ENCODE measurements at places on chromosomes 6 and 20.
A peak's percentile ranks its signal among the peaks of the same experiment; 100 is the strongest.

GRCh38 chr6:159645640-159646039, 47.4 kb downstream of the SOD2 start:
- no peak for DNase-seq

- DNase-seq, result no peak
Observed at GRCh38 chr6:138349891-138350290, 27.8 kb upstream of the SMIM28 start.

- no peak for DNase-seq
Observed at GRCh38 chr6:24982231-24982630, 46.5 kb upstream of the RIPOR2 start.

DNA sequence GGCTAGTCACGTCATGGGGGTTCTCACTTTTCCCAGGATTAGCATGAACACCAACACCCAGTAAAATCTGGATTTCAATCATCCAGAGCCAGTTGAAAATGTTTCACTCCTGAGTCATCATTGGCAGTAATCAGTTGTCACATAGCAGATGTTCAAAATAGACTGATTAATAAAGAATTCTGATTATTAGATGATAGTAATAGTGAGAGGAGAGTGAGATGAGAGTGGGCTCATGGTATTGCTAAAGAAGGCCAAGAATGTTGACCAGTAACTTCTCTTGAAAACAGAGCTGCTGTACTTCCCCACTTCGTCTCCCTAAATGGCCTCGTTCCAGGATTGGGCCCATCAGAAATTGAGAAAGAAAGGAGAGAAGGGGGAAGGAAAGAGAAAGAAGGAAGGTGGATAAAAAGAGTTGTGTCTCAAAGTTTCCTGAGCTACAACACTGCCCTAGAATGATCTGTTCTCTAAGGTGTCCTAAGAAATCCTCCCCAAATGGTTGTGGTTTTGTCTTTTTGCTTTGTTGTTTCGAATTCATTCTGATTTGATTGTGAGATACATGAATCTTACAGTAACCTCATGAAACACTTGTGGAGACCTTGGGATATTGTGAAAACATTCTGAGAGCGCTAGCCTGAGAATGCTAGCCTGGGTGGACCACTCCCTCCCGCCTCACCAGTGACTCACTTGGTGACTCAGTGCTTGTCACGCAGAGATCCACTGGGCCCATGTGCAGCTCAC, 502.2 kb upstream of the JARID2 start:
- no peak for DNase-seq

DNA sequence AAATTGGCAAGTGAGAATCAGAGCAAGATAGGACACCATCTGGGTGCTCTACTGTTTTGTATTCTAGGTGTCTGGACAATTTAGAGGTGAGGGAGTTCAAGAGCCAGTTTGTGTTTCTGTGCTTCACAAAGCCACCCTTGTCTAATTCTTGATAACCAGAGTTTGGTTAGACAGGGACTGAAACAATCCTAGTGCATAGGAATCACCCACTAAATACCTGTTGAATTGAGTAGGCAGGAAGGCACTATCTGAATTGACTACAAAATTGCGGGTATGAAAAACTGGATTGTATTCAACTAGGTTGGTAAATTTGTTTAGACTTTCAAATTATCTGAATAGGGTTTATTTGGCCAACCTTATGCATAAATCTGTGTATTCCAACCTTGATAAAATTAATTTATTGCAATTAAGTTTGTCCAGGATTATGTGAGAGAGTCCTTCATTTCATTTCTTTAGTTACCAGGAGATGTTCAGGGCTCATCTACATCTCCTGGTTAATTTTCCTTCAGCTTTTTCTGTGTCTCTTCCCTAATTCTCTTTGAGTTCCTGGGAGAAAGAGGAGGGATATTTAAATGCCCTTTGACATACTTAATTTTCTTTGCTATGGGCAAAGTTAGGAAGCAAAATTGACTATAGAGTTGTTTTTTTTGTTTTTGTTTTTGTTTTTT, 1.7 kb downstream of the TPX2 start:
- no peak for DNase-seq

DNA sequence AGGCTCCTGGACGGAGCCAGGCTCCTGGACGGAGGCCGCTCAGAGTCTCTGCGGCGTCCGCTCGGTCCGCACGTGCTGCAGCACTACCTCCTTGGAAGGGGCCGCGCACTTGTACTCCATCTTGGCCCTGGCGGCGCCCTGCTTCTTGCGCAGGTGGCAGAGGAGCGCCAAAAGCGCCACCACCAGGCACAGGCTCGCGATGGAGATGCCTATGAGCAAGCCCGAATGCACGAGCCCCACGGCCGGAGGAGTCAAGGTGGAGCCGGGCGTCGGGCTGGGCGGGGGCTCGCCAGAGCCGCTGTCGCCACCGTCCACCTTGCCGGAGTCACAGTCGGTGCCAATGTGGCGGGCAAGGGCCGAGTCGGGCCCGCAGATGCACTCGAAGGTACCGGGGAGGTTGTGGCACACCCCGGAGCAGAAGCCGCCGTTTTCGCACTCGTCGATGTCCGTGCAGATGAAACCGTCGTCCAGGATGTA, 1.7 kb downstream of the THBD start:
- DNase-seq, result no peak

DNA sequence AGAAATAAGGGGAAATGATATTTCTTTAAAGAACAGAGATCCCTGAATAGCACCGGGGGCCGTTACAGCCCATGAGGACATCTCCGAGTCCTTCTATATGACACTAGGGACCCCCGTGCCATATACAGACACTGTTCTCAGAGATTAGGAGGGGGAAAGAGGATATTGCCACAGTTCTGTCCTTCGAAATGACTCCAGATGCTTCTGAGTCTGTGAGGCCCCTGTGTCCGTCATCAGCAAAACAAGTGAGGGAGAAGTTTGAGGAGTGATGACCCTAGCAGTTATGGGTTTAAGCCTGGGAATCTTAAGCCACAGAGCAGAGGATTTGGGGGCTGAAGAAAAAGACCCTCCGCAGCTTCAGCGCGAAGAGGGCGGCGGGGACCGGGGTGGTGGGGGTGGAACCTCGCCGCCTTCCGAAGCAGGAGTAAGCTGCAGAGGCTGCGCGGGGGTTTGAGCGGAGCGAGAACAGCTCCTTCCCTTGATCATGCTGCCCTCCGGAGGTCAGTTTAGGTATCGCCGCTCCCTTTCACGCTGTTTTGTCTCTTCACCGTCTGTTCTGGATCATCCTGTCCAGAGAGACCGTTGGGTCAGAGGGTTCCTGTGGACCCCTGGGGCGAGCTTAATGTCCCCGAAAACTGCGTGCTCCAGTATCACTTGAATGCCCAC, 23.6 kb downstream of the VPS52 start:
- peak; percentile 92 for DNase-seq

- peak; percentile 22 for DNase-seq
Observed at GRCh38 chr6:39330057-39330456, 7.6 kb upstream of the KCNK16 start.

GRCh38 chr20:51189814-51190782, 167.2 kb upstream of the KCNG1 start:
- DNase-seq, result no peak

- DNase-seq, result no peak
Observed at GRCh38 chr6:135212935-135213334, 31.8 kb downstream of the MYB start.

GRCh38 chr6:117958536-117958935, 51.5 kb downstream of the SLC35F1 start:
- no peak for DNase-seq

- DNase-seq, result no peak
Observed at GRCh38 chr20:50194422-50194830, 3.8 kb downstream of the CEBPB start.

DNA sequence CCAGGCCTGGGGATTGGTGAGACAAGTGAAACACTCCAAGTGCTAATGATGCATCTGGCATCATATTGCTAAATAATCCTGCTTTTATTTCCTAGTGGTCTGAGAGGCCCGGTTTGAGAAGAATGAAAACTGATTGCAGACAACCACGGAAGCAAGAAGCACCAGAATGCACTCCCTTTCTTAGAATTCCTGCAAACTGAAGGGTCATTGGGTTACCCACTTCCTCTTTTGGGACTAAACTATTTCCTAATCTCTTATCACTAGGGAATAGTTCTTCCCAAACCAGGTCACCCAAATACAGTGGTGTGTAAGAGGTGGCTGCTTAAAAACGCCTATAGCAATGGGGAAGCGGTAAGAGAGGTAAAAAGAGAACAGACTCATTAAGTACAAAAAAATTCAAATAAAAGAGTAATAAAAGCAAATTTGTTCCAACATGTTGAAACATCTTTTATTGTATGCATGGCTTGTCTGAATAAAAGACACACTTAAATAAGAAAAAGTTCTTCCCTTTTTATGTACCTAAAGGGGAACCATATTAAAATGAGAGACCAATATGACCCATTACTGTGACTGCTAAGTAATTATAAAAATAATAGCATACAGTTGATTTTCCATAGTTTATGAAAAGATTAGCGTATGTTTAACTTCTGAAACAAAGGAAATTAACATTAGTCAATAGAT, 125.8 kb downstream of the MYB start:
- DNase-seq, result no peak

GRCh38 chr6:12311106-12311505, 20.9 kb downstream of the EDN1 start:
- DNase-seq, result no peak

DNA sequence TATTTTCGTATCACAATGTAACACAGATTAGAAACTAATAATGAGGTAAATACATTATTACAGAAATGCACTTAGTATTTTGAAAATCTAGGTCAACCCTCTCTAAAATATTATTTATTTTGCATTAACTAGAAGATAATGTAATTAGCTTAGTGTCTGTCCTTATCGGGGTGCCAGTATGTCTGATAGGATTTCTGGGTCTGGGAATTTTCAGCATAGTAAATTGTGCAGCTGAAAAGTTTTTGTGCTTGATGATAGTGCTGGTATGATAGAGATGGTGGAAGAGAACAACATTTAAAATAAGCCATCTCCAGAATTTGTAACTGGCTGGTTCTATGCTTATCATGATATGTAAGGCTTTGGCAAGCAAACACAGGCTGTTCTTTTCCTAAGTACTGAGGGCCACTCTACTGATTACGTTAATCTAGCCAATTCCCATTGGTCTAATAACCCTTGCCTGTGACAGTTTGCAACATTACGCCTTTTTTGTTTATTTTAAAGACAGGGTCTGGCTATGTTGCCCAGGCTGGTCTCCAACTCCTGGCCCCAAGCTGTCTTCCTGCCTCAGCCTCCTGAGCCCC, 50.8 kb downstream of the PREP start:
- no peak for DNase-seq

GRCh38 chr6:168895102-168895812, 358.4 kb downstream of the THBS2 start:
- peak; percentile 79 for DNase-seq

DNA sequence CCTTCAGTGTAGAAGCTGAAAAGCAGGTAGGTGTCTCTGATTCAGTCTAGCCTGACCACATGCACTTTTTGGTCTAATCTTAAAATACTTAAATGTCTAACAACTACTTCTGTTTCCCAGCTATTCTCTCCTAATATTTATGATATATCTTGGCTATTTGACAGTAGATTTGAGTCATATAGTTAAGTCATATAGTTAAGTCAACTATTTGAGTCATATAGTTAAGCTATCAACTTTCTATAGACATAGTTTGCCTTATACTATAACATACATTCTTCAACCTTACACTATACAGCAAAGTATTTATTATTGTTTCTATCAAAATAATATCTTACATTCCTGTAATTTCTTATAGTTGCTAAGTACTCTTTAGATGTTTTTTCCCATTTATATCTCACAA, 110.9 kb downstream of the GMDS start:
- no peak for DNase-seq

GRCh38 chr20:23554401-23554800, 13.9 kb downstream of the CST9L start:
- DNase-seq, result no peak

- DNase-seq, result no peak
Observed at GRCh38 chr20:59994697-59995122, 36.5 kb downstream of the CDH26 start.

DNA sequence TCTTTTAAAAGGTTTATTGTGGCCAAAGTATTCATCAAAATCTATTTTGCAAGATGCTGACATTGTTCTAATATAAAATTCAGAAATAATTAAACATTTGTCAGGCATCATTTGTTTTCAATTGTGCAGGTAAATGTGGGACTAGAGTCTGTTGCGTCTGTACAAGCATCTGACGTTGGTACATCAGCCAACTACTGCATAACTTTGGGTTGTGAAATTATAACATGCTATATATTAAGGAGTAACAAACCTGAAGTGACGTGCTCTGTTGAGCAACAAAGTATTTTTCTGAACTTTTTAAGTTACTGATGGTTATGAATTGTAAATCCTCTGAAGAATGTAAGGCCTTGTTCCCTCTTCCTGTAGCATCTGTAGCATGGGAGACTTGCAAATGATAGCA, 66.0 kb downstream of the RNF182 start:
- DNase-seq, result no peak

- DNase-seq, result peak; percentile 93
Observed at GRCh38 chr6:92810913-92811312, 608.4 kb downstream of the EPHA7 start.

DNA sequence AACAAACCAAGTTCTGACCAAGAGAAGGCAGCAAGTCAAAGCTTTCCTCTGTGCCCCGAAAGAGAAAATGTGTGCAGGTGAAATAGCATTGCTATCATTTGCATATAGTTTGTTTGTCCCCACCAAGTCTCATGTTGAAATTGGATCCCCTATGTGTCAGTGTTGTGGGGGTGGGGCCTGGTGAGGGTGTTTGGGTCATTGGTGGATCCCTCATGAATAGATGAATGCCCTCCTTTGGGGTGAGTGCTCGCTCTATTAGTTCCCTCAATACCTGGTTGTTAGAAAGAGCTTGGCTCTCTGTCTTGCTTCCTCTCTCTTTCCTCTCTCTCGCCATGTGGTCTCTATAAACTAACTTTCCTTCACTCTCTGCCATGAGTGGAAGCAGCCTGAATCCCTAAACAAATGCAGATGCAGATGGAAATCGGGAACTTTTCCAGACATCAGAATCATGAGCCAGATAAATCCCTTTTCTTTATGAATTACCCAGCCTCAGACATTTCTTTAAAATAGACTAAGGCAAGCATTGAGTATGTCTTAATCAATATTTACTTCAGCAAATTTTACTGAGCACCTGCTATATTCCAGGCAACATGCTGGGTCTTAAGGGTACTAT, 43.8 kb upstream of the SYNDIG1 start:
- no peak for DNase-seq

- DNase-seq, result no peak
Observed at GRCh38 chr6:3033652-3034051, 34.0 kb downstream of the NQO2 start.

Data from OCI-LY7 (cell line).